NCI-H1105 (cell line): ENCODE measurements at places on chromosomes 6 and 20.

GRCh38 chr6:36539814-36540568 lies 7.3 kb downstream of the STK38 start:
- DNase-seq = no peak

GRCh38 chr6:85287158-85287557 lies 162.7 kb upstream of the NT5E start:
- no peak for DNase-seq

DNA sequence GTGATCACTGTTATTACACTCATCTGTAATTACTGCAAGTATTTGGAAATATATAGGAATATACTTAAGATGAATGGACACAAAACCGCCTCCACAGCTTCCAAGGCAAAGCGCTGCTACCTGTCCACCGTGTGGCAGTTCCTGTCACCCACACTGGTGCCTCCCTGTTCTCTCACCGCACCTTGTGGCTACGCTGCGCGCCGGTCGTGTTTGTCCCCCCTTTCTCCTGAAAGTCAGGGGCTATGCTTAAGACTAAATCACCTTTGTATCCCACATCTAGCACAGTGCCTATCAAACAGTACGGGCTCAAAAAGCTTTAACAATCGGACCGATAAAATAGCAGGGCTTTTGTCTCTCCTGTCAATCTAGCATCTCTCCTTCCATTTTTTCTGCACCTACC lies 23.0 kb downstream of the LY86 start:
- DNase-seq = no peak

DNA sequence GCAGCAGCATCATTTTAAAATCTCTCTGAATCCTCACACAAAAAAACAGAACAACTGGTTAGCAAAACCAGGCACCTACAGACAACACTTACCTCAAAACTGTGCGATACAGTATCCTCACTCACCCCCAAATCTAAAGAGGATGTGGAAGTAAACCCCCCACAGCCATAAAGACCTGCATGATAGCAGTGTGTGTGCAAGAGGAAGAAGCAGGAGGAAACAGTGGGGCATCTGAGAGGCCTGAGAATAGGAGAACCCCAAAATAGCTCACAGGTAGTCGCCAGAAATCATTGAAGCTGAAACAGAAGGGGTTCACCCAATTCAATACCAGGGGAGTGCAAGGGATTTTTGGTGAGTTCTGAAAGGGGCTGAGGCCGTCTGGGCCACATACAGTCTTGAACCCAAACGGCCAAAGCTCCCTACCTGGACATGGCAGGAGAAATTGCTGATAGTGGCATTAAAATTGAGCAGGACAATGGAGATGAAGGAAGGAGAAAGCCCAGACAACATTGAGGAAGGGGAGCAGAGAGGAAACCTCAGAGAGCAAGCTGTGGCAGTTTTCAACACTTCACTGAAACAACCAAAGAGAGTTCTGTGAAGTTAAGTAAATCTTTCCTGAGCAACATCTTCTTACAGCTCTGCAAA lies 129.7 kb downstream of the FIG4 start:
- no peak for DNase-seq

DNA sequence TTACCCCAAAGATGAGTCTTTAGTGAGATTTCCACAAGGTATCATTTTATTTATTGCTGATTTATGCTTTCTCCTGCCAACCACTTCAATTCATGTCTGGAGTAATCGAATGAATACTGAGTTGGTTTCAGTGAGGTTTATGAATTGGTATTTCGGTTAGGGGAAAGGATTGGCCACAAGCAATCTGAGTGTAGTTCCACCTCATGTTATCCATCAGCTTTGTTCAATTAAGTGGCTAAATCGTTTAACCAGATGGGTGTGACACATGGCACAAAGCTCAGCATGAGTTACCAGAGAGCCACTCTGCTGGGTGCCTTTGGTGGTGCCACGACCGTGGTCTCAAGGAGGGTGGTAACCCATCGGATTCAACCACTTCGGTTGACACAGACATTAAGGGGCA lies 148.2 kb downstream of the FNDC1 start:
- no peak for DNase-seq

DNA sequence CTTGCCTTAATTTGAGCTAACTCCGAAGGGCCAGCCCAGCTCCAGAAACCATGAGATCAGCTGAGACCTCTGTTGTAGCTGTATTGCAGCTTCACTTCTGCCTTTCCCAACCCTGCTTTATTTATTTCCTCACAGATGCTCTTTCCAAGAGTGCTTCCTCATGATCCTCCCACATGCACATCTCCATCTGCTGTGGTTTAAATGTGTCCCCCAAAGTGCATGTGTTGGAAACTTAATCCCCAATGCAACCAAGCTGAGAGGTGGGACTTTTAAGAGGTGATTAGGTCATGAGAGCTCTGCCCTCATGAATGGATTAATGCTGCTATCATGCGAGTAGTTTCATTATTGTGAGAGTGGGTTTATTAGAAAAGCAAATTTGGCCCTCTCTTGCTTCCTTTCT lies 164.4 kb upstream of the TAB2 start:
- no peak for DNase-seq

DNA sequence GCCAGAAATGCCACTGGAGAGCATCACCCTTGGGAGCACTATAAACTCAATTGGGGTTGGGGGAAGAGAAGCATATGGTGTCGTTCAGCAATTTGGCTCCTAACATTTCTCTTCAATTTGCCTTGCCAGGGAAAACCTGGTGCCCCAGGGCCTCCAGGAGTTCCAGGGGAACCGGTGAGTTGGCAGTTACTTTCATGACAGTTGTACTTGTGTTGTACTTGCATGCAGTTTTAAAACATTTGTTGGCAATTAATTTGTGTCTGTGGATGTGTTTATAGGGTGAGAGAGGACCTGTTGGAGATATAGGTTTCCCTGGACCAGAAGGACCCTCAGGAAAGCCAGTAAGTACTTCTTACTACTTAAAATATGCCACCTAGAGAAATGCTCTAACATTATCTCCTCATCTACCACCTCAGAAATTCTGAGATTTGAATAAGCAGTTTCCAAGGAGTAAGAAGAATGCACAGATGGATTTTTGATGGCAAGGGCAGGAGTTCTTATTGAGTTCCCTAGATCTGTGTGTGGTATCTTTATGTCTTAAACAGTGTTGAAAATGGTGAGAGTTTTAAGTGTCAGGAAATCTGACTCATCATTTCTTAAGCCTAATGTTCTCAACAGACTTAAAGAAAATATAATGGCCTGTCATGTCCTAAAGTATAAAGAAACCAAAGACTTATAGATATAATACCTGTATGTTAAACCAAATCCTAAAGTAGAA lies 122.5 kb downstream of the COL9A1 start:
- DNase-seq = no peak

DNA sequence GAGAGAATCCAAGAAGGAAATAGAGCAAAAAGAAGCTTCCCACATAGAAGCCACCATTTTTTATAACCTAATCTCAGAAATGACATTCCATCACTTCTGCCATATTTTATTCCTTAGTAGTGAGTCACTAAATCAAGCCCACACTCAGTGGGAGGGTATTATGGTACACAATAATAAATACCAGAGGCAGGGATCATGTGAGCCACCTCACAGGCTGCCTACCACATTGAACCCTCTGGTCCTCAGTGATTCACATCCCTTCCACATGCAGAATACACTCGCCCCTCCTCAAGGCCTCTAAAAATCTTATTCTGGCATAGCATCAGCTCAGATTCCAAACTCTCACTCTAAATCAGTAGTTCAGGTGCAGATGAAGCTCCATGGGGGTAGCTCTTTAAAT lies 49.4 kb downstream of the TMC2 start:
- DNase-seq = no peak

GRCh38 chr6:109082188-109082577 lies 12.5 kb downstream of the SESN1 start:
- DNase-seq = no peak

- DNase-seq = no peak
Measured at GRCh38 chr6:73734832-73735453, 38.9 kb downstream of the CD109 start.

GRCh38 chr6:157063176-157063905 lies 260.0 kb downstream of the TMEM242 start:
- no peak for DNase-seq

DNA sequence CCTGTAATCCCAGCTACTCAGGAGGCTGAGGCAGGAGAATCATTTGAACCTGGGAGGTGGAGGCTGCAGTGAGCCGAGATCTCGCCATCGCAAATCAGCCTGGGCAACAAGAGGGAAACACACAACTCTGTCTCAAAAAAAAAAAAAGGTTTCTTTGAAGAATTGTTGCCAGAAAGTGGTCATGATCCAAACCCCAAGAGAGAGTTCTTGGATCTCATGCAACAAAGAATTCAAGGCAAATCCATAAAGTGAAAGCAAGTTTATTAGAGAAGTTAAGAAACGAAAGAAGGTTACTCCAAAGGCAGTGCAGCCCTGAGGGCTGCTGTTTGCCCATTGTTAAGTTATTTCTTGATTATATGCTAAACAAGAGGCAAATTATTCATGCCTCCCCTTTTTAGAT lies 14.5 kb upstream of the KIFC1 start:
- no peak for DNase-seq

GRCh38 chr6:98657764-98658163 lies 176.6 kb upstream of the POU3F2 start:
- DNase-seq = no peak

DNA sequence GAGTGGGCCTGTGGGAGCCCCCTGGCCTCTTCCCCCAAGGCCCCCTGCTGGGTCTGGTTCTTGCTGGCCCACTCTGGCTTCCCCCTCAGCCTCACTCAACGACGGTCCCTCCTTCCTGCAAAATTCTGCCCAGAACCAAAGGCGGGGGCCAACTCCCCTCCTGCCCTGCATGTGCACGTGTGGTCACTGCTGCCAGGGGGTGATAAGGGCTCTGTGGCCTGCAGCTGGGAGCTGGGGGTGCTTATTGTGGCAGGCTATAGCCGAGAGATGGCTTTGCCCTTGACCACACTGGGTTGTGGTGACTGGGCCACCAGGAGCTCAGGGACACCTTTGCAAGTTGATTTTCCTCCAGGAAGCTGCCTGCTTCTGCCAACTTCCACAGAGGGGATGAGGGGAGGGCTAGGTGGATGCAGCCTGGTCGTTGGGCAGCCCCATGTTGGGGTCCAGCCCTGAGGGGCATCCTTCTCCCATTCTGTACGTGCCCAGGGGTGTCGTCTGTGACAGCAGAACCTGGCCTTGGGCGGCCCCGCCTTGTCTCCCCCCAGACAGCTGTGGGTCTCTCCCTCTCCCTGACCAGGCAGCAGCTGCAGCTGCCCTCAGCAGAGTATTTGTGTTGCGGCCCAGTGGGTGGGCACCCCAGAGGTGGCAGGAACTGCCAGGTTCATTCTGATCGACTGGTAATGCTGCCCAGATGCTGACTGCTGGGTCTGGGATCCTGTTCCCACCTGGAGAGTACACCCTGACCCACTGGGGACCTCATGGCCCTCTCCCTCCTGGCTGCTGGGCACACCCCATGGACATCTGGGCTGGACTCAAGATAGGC lies 5.6 kb downstream of the TCEA2 start:
- no peak for DNase-seq

DNA sequence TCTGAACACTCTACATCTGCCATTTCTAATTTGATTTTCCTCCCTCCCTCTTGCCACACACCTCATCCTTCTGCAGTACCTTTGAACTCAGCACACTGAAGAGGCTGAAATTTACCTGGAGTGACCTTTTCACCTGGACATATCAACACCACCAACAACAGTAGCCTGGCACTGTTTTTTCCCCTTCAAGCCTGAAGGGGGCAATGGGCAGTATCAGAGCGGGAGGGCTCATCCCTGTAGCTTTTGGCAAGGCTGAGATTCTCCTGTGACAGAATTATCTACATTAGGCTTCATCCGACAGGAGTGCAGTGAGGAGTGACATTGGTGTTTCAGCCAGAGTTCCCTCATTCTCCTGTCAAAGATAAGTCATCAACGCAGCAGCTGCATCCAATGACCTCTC lies 312.8 kb upstream of the SPTLC3 start:
- DNase-seq = no peak

GRCh38 chr6:119575721-119576120 lies 226.2 kb upstream of the MAN1A1 start:
- DNase-seq = no peak

DNA sequence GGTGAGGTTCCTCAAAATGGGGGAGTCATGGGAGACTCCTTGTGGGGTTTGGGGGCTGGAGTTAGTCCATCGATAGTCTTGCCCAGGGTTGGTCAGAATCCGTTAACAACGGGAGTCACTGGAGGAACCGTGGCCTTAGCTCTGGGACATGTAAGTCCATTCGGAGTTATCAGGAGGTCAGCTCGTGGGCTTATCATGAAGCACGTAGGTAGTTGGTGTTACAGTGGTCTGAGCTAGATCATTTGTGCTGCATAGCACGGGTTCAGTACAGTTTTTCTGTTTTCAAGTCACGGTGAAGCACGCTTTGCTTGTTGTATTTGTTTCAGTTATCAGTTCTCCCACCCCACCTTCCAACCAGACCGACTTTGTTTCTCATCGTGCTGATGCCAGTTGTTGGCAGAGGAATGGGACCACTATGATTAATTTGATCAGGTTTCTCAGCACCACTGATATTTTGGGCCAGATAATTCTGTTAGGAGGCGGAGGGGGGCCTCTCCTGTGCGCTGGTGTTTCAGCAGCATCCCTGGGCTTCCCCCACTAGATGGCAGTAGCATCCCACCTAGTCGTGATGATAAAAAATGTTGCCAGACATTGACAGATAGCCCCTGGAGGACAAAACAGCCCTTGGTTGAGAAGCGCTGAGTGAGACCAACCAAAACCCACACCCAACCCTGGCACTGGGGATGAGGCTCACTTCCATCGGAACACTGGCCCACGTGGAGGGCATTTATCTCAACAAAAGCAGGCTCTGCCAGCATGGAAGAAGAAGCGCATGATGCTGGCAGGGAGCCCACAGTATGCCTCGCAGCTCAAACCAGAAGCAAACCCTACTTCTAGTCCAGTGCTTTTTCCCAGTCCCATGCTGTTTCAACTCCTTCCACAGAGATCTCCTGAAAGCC lies 2.2 kb upstream of the APMAP start:
- peak; percentile 61 for DNase-seq

- no peak for DNase-seq
Measured at GRCh38 chr20:20497242-20497978, 129.5 kb downstream of the INSM1 start.

- DNase-seq = no peak
Measured at GRCh38 chr20:22572491-22572890, 11.9 kb downstream of the FOXA2 start.

- peak; percentile 3 for DNase-seq
Measured at GRCh38 chr6:13303668-13304017, 24.7 kb downstream of the TBC1D7 start.

DNA sequence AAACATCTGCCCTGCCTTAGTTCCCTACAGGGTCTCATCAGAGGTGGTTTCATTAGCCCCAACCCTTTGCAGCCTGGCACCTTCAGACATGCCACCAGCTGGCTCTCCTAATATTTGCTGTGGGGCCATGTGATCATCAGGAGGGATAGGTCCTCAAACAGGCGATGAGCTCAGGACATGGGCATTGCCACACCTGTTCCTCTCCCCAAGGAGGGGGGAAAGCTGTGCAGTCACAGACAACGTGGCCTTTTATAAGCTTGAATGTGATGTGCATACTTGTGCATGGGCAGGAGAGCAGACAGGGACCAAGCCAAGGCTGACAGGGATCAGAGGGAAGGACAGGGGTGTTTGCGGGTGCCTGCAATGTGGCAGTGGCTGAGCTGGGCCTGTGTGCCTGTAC lies 78.8 kb upstream of the ZNFX1 start:
- no peak for DNase-seq

- DNase-seq = no peak
Measured at GRCh38 chr6:107539409-107539808, 49.5 kb downstream of the SOBP start.
